ENCODE measurements at places on chromosomes 3 and 15.
A peak's percentile ranks its signal among the peaks of the same experiment; 100 is the strongest.

- DNase-seq = no peak
Observed at GRCh38 chr15:74958908-74959585, 2.5 kb upstream of the RPP25 start.

DNA sequence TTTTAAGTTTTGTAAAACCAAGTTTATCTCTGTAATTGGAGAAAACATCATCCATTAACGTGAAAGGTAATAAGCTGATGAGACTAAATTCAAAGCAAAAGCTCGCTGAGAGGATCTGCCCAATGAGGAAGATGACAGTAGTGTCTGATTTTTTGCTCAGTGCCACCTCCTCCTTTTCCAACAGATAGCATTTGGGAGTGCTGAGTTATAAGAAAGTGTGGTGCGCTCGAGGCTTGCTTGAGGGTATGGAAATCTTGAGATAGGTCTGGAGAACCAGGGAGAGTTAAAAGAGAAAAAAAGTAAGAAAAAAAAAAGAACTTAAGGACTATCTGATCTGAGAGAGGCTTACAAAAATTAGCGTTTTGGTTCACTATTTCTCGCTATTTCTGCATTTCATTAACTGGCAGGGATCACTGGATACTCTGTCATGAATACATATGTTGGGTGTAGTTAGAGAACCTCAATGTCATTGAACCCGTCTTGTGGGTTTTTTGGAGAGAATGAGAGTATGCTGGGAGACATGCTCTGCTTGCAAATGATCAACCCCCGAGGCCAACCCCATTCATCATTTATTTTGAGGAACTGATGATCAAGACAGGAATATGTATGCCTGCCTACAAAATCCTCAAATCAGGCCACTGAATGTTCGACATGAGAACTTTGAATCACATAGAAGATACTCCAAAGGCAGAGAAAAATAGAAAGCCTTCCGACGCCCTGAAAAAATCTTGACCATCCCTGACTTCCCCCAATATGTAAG, 973 bp upstream of the USP13 start:
- peak; percentile 12 for DNase-seq

DNA sequence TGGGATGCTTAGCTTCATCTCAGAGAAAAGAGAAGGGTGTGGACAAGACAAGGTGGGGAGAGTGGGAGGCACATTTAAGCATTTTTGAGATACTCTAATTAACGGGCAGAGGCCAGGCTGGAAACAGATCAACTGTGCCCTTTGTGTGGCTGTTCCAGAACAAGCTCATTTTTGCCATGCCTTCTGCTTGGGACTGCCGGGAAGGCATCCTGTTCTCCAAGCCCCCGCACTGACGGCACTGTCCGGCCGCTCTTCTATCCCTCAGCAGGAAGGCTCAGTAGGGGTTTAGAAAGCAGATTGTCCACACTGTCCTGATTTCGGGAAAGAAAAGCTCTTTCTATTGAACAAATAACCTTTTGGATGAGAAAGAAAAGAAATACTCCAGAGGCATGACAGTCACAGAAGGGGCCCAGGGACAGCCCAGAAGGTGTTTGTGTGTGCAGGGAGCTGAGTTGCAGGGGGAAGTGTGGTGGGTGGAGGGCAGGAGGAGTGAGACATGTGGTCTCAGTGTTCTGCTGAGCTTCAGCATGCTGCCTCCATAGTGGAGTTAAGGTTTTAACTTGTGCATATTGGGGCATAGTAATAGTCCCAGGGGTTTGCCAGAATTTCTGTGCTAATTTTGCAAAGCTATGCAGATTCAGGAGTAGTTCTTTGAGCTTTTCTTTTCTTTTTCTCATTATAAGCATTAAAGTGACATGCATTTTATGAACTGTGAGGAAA, 27.3 kb downstream of the SV2B start:
- DNase-seq = no peak

DNA sequence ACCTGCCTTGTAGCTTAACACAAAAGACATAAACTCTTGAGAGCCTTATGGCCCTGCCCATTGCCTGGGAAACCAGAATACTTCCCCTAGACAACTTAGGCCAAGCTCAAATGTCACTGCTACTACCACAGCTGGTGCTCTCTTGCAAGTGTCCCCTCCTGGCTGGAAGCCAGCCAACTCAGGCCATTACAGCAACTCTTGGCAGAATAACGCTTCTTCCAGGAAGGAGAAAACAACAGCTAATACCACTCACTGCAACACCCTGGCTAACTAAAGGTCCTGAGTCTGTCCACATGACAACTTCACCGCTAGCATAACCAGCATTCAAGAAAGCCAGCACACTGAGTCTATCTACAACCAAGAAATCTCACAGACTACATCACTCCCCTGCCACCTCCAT, 5.1 kb upstream of the B4GALT4 start:
- DNase-seq = no peak

GRCh38 chr3:72383883-72384282, 464.4 kb downstream of the SHQ1 start:
- DNase-seq = no peak

- no peak for DNase-seq
Observed at GRCh38 chr3:178802993-178803693, 266.9 kb downstream of the KCNMB2 start.

DNA sequence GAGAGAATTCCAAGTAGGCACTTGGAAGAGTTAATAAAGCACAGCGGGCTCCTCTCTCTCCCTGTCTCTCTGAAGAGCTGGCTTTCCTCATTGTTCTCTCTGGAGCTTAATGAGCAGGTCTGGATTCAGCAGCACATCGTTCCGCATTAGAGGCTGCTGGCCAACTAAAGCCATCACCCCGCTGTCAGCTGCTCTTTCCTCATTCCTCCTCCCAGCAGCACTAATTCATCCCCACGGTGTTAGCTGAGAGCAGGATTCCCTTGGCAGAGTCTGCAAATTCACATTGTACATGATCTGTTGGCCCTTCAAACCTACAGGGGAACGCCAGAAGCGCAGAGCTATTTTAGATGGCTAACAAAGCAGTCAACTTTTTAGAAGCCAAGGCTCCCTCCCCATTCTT, 44.2 kb downstream of the SGO1 start:
- DNase-seq = no peak

DNA sequence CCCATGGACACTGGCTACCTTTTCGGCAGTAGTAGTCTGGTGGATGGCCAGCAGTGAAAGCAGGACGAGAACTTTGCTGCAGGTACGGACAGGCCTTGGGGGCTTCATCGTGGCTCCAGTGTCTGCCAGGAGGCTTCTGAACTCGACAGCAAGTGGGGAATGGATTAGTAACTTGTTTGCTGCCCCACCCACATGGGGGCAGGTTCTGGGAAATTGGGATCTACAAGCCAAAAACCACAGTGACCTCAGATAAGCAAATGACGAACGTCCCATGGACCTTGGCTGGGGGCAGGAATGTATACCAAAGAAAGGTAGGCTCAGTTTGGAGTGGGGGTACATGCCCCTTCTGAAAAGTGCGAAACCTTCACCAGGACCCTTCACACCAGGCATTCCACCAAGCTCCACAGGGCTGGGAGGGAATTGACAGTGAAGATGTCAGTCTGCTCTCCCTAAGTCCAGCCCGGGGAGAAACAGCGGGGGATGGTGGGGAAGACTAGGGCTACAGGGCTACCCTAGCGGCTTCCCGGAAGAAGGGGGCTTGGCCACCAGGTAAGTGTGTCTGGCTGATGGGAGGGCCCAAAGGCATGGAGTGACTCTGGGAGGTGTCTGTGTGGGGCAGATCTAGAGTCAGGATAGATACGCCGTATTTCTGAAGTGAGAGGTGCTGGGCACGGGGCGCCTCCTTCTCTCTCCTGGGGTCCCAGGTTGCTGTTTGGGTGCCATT, at the start of gene ITIH4:
TSS of gene ITIH4 (minus strand) at position 138 of the 724 bp plus-strand sequence. CDS start at position 108, 30 bp downstream.
- no peak for DNase-seq

GRCh38 chr3:172938788-172939187, 188.3 kb downstream of the ECT2 start:
- DNase-seq = no peak

- DNase-seq = no peak
Observed at GRCh38 chr3:123311201-123311600, 109.5 kb downstream of the SEC22A start.

GRCh38 chr15:57675481-57676181, 30.9 kb upstream of the POLR2M start:
- no peak for DNase-seq

GRCh38 chr3:144073698-144074097, 102.1 kb downstream of the DIPK2A start:
- no peak for DNase-seq

DNA sequence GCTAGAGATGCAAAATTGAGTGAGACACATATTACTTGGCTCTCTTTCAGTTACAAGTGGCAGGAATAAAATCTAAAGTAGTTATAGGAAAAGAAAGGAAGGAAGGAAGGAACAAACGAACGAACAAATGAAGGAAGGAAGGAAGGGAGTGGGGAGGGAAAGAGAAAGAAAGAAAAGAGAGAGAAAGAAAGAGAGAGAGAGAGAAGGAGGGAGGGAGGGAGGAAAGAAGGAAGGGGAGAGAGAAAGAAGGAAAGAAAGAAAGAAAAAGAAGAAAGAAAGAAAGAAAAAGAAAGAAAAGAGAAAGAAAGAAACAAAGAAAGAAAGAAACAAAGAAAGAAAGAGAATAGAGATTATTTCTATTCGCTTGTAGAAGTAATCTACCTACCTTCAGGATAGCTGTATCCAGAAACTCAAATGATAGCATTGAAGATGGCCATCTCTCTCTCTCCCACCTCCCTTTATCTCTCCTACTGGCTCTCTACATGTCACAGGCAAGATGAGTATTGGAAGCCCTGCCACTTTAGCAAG, 229.7 kb upstream of the TLE3 start:
- DNase-seq = no peak

GRCh38 chr3:81503026-81503425, 258.4 kb downstream of the GBE1 start:
- no peak for DNase-seq

GRCh38 chr3:67558426-67558825, 96.0 kb downstream of the SUCLG2 start:
- DNase-seq = no peak

DNA sequence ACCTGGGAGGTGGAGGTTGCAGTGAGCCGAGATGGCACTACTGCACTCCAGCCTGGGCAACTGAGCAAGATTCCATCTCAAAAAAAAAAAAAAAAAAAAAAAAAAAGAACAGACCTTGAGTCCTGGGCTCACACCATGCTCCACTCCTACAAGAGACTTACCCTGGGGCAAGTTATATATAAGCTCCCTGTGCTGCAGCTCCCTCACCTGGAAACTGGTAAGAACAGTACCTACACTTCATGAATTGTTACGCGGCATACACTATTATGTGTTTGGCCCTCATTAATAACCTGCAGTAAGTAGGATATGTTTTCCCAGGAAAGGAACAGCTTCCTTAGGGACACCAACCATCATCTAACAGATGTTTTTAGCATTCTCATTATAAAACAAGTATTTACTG, 119.6 kb downstream of the FMN1 start:
- peak; percentile 31 for DNase-seq

- no peak for DNase-seq
Observed at GRCh38 chr15:25891081-25891480, 28.0 kb upstream of the ATP10A start.

GRCh38 chr15:20355256-20355868, 186.2 kb downstream of the GOLGA6L6 start:
- no peak for DNase-seq

- no peak for DNase-seq
Observed at GRCh38 chr3:106058475-106058874, 189.7 kb upstream of the CBLB start.

DNA sequence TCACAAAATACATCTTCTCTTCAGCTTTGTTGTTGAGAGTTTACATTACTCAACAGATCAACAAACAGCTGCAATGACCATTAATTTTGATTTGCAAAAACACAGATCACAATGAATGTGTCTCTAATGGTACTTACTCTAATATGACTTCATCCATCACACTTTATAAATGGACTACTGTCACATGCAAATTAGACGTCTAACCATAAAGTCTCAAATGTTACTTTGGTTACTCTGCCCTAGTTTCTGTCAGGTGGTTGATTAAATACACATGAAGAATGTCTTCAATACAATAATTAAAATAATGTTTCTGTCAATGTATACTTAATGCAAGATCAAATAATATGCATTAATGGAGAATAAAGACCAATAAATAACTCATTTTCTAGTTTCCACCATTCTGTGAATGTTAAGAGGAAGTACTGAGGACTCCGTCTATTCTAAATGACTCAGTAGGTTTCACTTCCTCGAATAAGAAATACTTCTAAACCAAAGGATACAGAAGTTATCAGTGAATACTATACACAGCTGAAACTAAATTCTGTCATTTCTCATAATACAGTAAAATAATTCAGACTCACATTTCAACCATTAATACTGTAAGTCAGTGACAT, 145.8 kb downstream of the CBLB start:
- DNase-seq = no peak

- DNase-seq = no peak
Observed at GRCh38 chr3:94406595-94406994, 343.7 kb downstream of the NSUN3 start.

GRCh38 chr3:41845826-41846225, 116.1 kb downstream of the ULK4 start:
- no peak for DNase-seq

DNA sequence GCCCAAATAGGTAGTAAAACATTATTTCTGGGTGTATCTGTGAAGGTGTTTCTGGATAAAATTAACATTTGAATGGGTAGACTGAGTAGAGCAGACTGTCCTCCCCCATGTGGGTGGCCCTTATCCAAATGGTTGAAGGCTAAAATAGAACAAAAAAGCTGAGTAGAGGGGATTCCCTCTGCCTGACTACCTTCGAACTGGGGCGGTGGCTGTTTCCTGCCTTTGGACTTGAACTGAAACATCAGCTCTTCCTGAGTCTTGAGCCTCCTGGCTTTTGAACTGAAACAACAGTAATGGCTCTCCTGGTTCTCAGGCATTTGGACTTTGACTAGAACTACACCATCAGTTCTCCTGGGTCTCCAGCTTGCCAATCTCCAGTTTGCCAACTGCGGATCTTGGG, 4.4 kb upstream of the GPR176 start:
- no peak for DNase-seq

- no peak for DNase-seq
Observed at GRCh38 chr3:119913021-119913420, 131.1 kb downstream of the NR1I2 start.

- DNase-seq = no peak
Observed at GRCh38 chr3:23928524-23928923, 11.6 kb downstream of the RPL15 start.

DNA sequence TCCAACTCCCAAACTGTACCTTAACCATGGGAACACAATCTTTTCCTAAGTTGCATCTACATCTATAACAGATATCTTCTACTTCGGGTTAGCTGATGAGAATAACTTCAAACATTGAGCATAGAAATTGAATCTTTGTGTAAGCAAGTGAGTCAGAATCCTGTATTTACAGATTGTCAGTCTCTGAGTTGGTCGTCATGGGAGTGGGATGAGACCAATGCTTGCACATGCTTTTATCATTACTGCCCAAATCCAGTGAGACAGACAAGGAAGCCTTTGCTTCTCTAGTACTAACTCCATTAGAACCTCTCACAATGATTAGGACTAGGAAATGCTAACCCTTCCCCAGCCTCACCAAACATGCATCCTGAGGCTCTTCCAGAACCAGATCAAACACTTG, 587.1 kb upstream of the ZNF717 start:
- no peak for DNase-seq

- DNase-seq = no peak
Observed at GRCh38 chr15:69082554-69082953, 68.1 kb downstream of the NOX5 start.

Measured in T-helper 2 cell (primary cell).